ENCODE measurements at places on chromosomes 1 and 21. TPM values are rescaled to one million over a fixed set of nuclear protein-coding genes. Genes with fewer than 3 reads are reported as not detected.

DNA sequence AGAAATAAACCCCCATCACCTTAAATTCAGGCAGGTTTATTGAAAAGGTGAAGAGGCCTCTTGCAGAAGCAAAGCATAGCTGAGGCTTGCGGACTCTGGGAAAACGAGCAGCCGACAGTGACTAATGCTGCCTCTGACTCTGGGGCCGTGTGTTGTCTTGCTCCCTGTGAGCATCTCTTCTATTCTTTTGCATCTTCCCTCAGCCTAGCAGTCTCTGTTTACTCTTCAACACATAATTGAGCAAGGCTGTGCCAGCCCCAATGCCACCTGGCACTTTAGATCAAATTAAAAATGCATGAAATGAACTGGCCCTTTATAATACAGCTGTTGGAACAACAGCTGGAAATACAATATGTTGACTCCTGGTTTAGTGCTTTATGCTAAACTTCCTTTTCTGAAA lies 18.4 kb upstream of the REG4 start:
- DNase-seq: no peak

Gene PLA2G2D
- total RNA-seq: not detected

Gene LCE1E
- not detected for total RNA-seq

Gene HAO2
- 0.17 TPM for total RNA-seq
